Tongue (tissue), 3 donors: ENCODE measurements at places on chromosomes 5 and 9. TPM values are rescaled to one million over a fixed set of nuclear protein-coding genes. Genes with fewer than 3 reads are reported as not detected.

- DNase-seq = no peak
Observed at GRCh38 chr5:124194282-124194681, 552.2 kb downstream of the ZNF608 start.

GRCh38 chr5:44835693-44836092 lies 26.9 kb downstream of the MRPS30 start:
- no peak for DNase-seq

GRCh38 chr5:53537711-53538110 lies 22.7 kb upstream of the NDUFS4 start:
- no peak for DNase-seq

Gene CORO2A
- 2.9 TPM for total RNA-seq

Gene FGF10
- 18.4 TPM for total RNA-seq

Gene PCDHGB7
- total RNA-seq = 10.3 TPM

Gene IFNK
- total RNA-seq = not detected
